Esophagus squamous epithelium (tissue), 5 donors: ENCODE measurements at places on chromosomes 11 and 22.

DNA sequence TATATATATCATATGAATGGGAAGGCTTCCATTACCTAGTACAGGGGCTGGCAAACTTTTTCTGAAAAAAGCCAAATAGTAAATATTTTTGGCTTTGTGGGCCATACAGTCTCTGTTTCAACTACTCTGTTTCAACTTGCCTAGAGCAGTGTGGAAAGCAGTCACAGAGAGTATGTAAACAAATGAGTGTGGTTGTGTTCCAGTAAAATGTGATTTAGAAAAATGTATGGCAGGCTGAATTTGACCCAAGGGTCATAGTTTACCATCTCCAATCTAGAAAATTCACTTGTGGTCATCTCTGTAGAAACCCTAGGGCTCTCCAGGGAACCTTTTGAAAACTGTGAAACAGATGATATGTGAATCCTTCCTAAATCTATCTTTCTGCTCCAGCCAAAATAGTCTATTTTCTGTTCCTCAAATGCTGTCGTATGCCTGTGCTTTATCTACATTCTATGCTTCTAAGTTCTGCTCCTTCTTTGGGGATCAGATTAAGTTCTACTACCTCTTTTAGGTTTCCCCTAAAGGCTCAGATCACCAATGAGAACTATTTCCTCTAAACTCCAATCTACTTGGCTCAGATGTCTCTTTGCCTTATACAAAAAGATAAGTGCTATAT, 356.2 kb downstream of the METTL15 start:
- no peak for DNase-seq

DNA sequence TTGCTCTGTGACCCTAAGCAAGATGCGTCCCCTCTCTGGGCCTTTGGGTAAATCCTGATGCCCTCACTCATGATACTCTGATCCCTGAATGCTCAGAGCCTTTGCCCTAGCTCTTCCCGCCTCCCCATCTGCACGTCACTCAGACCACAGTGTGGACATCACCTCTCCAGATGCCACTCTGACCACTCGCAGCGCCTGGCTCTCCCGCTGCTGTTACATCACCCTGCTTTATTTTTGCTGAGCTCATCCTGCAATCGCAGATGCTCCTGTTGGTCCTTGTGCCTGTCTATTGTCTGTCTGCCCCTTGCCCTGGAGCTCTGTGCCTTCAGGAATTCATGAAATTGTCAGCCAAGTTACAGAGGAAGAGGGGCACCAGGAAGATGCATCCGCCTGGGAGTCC, 5.5 kb downstream of the OSM start:
- DNase-seq, result no peak

DNA sequence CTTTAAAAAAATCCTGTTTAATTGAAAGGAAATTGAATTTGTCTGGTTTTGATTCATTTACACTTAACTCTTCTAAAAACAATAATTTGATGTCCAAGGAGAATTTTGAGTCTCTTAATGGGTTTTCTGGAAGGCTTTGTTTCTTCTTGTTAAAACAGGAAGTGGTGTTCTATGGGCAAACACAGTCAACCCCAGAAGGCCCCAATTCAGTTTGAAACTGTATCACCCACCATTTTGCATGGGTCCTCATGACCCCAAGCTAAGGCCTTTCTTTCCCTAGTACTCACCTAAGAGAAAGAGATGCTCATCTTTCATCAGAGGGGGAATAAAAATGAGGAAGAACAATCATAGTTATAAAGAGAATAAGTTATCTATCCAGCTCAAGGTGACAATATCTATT, 10.6 kb downstream of the FLI1 start:
- DNase-seq, result no peak

DNA sequence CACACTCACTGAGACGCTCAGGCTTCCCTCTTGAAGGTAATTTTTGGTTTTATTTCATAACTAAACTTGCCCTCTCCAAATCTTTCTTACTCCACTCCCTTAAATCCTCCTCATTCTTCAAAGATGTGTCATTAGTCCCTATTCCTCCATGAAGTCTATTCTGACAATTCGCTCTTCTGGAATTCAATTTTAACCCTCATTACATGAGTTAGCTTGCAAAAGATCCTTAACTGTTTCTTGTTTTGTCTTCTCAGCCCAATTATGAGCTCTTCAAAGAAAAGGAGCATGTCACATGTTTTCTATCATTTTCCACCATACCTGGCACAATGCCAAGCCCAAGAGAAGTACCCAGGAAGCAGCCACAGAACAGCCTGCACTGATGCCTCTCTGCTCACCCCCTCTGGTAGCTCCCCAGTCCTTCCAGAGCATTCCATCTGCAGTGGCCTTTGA, 13.0 kb downstream of the GALNT18 start:
- DNase-seq, result no peak

GRCh38 chr22:30159561-30160353, 79.5 kb downstream of the HORMAD2 start:
- DNase-seq, result no peak

- DNase-seq, result no peak
Measured at GRCh38 chr22:25563761-25564319, 635 bp upstream of the GRK3 start.

GRCh38 chr11:76321820-76322524, 59.0 kb downstream of the THAP12 start:
- no peak for DNase-seq

- DNase-seq, result no peak
Measured at GRCh38 chr11:88447281-88447680, 109.7 kb upstream of the CTSC start.

DNA sequence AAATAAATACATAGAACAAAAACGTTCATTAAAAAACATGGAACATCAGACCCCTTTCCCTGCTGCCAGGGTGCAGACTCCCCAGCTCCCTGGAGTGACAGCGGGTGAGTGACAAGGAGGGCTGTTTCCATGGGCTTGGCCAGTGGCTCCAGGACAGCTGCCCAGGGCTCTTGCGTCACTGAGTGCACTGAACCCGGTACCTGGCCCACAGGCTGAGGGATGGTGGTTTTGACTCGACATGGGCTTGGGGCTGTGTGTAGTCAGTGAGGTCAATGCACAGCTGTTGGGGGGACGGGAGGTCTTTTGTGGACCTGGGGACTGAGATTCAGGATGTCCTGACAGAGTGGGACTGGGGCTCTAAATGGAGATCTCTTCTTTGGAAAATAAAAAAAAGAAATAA, 142.1 kb upstream of the B3GAT1 start:
- no peak for DNase-seq

DNA sequence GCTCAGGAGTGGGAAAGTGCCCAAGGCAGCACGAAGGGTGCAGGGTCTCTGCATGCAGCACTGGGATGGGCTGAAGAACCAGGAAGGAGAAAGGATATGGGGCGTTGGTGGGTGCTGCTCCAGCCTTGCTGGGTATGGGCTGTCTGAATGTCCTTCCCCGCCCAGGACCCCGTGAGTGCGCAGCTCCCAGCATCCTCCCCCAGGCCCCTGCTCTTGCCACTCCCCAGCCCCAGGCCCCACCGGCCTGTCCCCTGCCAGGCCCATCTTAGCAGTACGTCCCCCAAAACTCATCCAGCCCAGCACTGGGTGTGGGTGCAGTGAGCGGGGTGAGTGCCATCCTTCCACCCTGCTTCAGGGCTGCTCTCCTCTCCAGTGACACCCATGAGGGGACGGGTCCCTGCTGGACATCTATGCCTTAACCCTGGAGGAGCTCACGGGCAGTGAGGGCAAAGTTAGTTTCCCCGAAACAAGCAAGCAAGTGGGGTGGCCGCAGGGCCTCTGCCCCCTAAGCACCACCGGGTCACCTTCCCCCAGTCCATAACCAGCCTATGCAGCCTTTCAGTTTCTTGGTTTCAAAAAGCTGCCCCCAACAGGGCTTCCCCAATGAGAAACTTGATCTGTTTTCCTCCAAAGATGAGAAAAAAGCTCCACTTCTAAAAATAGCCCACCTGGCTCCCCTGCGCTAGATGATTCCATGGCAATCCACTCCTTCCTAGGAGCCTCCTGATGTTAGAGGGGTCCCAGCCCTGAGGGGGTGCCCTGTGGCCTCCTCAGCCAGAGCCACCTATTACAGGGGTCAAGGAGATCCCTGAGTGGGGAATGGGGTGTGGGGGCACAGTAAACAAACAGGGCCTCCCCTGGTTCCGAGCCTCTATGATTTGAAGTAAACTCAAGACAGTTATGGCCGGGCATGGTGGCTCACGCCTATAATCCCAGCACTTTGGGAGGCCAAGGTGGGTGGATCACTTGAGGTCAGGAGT, 103.8 kb downstream of the MORC2 start:
- DNase-seq, result no peak

DNA sequence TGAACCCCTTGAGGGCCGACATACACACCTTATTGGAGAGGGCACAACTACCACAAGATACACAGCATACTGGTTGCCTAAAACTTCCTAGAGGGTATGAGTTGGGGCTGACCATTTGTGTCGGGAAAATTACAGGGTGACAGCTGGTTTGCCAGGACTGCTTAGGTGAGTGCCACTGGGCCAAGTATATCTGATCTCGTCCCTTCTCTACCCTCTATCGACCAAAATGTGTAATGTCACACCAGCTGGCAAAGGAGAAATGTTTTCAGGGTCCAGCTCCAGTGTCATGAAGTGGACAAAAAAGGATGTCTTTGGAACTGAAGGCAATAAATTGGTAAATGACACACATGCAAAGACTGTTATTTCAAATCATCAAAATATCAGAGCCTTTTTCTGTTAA, 126.1 kb downstream of the PGR start:
- no peak for DNase-seq

DNA sequence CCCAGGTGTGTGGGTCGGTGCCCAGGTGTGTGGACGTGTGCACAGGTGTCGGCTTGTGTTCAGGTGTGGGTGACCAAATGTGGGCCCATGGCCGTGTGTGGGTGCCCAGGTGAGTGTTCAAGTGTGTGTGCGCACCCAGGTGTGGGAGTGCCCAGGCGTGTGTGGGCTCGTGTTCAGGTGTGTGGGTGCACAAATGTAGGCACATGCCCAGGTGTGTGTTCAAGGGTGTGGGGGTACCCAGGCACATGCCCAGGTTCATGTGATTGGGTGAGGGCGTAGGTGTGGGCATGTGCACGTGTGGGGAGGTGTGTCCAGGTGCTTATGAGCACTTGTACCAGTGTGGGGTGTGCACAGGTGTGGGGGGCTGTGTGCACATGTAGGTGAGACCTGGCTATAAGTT, 42.8 kb downstream of the MOB2 start:
- DNase-seq, result no peak

- DNase-seq, result no peak
Measured at GRCh38 chr11:10892250-10892649, 34.4 kb upstream of the ZBED5 start.

DNA sequence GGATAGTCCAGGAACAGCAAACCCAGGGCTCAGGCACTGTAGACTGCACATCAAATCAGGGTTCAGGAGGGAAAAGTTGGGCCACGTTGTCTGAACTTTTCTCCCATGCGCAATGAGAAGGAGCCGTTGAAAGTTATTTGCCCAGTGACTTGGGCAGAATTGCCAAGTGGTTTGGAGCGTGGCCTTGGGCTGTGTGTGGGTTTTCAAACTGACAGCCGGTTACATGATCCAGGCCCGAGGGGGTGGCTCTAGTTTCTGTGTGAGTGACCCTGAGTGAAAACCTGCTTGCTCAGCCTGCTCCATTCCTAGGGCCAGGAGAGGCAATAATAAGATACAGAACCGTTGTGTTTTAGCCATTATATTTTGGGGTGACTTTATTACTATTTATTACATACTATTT, 20.3 kb downstream of the MB start:
- DNase-seq, result no peak

DNA sequence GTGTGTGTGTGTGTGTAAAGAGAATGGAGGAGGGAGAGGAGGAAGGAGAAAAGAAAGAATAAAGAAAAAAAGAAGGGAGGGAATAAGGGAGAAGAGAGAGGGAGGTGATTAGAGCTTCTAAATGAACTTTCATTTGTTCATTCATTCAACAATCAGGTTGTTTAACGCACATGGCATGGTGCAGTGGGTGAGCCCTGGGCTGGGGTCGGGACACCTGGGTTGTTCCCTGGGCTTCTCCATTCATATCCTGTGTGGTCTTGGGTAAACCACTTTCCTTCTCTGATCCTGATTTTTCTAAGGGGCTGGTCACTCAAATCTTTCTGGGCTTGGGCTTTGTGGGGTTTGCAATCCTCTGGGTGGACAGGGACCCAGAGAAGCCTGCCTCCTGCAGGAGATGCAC, 47.9 kb upstream of the CD82 start:
- DNase-seq, result no peak

- DNase-seq, result no peak
Measured at GRCh38 chr22:46611189-46611588, 9.0 kb upstream of the GRAMD4 start.

DNA sequence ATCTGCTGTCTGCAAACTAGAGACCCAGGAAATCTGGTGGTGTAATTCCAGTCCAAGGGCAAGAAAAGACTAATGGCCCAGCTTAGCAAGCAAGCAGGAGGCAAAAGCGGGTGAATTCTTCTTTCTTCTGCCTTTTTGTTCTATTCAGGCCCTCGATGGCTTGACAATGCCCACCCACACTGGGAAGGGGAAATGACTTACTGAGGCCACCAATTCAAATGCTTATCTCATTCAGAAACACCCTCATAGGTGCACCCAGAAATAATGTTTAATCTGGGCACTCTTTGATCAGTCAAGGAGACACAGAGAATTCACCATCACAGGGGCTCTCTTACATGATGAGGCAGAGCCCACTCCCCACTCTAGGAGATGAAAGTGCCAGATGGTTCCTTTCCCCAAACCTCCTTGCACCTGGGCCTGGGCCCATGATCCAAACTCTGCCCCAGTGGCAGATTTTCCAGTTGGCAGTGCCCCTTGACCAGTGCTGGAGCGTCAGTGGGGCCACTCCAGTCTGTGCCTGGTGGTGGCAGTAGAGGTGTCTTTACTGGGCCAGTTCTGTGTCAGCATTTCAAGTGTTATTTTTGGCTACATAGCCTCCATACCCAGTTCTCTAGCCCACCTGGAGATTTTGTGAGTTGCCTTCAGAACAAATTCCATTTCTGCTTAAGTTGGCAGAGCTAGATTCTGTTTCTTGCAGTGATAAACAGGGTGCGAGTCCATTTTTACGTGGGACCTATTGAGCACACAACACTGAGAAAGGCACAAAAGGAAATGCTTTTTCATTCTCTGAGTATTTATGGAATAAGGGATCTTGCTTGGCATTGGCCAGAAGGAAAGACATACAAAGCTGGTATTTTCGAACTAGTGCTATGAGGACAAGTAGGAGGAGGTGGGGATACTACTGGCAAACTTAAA, 7.5 kb downstream of the ELMOD1 start:
- no peak for DNase-seq

GRCh38 chr11:64089915-64090805, 54.4 kb downstream of the FLRT1 start:
- no peak for DNase-seq

DNA sequence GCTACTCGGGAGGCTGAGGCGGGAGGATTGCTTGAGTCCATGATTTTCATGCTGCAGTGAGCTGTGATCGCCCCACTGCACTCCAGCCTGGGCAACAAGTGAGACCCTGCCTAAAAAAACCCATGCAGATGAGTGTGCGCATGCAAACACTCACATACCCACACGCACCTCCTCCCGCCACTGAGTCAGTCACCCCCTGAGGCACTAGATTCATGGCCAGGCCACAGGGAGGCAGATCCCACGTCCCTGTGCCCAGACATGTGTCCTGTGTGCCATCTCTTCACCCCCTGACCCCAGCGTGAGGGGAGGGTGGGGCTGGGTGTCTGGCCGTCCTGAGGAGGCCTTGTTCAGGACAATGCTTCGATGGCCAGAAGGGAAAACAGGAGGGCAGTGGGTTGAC, 15.5 kb downstream of the RELT start:
- no peak for DNase-seq

GRCh38 chr11:31819621-31820437, 8.7 kb upstream of the PAX6 start:
- no peak for DNase-seq

- DNase-seq, result no peak
Measured at GRCh38 chr22:33111491-33111890, 53.3 kb upstream of the SYN3 start.
